Ureter (tissue), 1 donor: ENCODE measurements at places on chromosomes 11 and 22.

DNA sequence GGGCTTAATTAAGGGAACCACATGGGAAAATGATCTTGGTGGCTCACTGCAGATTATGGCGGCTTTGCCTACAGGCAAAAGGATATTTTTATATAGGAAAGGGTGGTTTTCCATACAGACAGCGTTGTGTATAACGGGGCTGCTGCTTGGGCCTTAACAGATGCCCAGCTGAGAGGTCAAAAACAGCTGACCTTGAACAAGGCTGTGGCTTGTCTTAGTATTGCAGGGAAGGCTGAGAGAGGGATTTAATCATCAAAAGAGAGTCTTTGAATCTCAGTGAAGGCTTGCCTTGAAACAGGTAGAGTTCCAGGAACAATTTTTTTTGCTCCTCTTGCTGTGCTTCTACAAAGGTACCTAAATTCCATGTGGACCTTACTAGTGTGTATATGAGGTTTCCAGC lies 301.6 kb upstream of the C11orf87 start:
- DNase-seq: no peak

GRCh38 chr22:49152939-49153770 lies 674.5 kb downstream of the BRD1 start:
- DNase-seq: no peak

- peak; percentile 50 for DNase-seq
Observed at GRCh38 chr22:26658671-26659478, 1.5 kb downstream of the MIAT start.

GRCh38 chr11:58465690-58466089 lies 23.7 kb upstream of the OR5B12 start:
- no peak for DNase-seq

DNA sequence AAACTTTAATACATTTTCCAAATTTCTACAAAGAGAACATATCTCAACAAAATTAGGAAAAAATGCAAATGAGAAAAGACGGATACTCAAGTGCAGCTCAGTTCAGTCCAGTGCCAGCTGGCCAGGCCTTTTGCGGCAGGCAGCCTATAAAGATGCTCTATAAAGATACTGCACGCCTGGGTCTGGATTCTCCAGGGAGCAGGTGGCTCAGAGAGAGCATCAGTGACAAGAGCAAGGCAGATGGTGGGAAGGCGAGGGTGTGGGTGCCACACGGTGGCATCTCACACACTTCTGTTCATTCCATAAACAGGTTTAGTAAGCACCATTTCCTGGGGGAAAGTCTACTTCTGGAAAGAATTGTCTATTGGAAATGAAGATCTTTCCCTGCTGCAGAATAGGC lies 18.1 kb upstream of the SCN3B start:
- DNase-seq: no peak

DNA sequence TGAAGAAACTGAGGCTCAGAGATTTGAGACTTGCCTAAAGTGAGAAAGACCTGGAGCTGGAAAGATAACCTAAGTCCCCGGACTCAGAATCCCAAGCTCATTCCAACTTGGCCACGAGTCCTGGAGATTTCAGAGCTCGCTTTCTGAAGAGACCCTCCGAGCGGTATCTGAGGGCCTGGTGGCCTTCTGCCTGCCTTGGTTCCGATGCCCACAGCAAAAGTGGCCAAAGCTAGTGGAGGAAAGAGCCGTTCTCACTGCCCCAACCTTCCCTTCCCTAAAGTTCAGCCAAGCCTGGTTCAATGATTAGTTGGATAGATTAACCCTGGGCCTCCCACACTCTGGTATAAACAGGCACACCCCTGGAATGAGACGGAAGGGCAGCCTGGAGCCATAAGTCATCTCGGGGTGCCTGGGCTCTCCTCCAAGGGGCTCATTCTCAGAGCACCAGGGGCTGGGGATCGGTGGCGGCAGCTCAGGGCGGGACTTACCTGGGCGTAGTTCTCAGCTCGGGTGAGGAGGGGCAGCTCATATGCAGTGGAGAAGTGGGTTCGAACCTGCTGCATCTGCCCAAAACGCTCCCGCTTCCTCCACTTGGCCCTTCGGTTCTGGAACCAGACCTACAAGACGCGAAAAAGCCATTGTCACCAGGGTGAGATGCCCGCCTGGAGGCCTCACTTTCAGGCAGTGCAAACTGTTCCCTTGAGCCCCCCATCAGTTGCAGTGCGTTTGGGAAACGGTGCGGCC lies 42.8 kb downstream of the ALX4 start:
- DNase-seq: no peak
